ENCODE measurements at places on chromosomes 6 and 20.

- no peak for ATAC-seq
Observed at GRCh38 chr6:103798166-103798565, 1061.6 kb downstream of the HACE1 start.

- peak; percentile 53 for ATAC-seq
Observed at GRCh38 chr20:50048420-50049166, 64.4 kb downstream of the UBE2V1 start.

DNA sequence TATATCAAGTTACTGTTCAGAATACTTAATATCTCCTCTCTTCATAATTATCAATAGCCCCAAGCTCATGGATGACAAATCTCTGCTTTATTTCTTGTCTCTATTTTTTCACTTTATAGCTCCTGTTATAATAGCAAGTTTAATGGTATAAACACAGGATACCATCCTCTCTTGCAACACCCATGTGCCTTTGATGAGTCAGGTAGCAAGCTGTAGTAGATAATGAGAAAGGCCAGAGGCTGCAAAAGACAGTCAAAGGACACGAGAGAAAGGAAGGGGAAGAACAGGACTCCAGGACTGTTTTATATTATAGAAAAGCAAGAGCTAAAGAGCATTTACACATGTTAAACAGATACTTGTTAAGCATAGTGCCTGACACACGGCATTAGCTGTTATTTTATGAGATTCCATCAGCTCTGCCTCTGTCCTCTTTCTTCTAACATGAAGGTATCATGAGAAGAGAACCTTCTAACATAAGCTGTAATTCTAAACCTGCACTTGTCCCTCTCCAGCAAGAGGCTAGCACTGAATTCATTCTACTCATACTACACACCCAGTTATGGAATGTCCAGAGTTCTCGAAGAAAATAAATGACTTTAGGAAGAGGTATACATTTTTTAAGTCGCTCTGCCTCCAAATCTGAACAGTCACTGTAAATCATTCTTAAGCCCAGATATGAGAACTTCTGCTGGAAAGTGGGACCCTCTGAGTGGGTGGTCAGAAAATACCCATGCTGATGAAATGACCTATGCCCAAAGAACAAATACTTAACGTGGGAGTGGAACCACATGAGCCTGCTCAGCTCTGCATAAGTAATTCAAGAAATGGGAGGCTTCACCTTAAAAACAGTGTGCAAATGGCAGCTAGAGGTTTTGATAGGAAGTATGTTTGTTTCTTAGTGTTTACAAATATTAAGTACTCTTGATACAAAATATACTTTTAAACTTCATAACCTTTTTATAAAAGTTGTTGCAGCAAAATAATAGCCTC is 45.0 kb downstream of the NT5E start:
- no peak for ATAC-seq

GRCh38 chr6:131038597-131039344 is 24.3 kb downstream of the EPB41L2 start:
- no peak for ATAC-seq

- no peak for ATAC-seq
Observed at GRCh38 chr6:51983564-51983963, 103.8 kb downstream of the PKHD1 start.

DNA sequence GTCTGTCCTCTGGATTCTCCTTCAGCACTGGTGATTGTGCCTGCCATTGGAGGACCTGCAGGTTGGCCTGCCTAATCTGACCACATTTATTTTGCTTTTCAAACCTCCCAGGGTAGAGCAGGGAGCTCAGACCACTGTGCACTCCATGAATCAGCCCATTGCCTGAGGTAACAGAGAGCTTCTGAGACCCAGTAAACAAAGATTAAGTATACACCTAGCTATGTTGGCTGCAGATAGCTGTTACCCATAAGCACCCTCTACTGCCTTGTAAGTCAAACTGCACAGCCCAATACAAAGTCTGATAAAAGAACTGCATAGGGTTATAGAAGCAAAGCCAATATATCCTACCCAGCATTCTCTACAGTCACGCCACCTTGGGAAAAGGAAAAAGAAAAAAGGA is 338.7 kb downstream of the HTR1B start:
- peak; percentile 75 for ATAC-seq

DNA sequence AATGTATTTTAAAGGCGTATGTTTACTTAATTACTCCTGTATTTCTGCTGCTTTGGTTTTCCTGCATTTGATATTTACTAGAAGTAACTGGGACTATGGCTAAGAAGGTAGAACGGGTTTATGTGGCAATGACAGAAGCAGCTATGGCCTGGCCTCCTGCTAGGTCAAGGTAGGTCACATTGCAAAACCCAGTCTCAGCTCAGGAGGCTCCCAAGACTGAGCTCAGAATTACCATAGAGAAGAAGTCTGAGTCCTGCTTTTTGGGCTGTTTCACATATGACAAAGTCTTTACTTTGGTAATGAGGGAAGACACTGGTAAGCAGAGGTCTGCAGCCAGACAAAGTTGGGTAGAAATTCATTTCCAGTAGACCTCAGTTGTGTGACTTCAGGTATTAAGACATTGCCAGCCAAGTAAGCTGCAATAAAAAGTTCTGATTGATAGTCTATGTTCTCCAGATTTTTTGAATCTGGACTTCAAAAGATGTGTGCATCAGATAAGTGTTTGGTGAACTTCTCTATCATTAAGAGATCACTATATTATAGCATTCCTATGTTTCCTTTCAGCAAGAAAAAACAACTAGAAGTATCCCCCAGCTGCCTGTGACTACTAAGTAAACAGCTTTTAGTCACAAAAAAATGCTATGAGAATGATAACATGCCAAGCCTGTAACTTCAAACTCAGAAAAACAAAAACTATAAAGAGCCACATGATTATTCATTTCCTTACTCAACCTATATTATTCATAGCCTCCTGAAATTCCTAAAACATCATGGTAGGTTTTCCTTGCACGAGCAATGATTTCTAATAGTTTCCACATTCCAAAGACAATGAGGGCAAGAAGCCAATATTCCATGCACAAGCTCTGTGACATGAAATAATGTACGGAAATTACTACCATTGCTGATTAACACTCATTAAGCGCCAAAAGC is 312.3 kb downstream of the HAO1 start:
- ATAC-seq, result no peak

GRCh38 chr20:32631933-32632460 is 41.7 kb downstream of the C20orf203 start:
- no peak for ATAC-seq

- no peak for ATAC-seq
Observed at GRCh38 chr6:158870649-158870957, 51.4 kb upstream of the EZR start.

DNA sequence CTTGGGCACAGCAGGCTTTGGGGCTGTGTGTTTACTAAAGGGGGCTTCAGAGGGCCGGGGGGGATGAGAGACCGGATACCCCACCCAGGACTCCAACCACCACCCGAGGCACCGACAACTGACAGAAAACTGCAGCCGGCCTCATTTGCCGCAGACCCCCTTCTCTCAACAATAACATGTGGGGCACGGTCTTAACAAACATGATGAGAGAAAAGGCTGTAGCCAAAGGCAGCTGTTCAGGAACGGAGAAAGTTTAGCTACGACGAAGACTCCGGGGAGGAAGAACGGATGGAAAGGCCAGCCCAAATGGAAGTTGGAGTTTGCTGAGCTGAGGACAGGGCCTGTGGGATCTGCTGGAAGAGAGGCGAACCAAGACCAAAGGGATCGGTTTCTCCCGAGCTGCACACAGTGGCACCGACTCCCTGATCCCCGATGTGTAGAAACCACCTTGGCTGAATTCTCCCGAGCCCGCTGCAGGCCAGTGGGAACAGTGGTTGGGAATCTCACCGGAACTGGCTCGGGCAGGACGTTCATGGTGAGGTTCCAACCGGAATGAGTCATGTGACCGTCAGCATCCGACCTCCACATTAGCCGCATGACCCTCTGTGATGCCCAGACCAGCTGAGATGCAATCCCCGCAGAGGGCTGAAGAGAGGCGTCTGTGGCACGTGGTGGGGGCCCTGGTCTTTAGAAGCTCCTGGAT is 359.3 kb downstream of the TAF4 start:
- no peak for ATAC-seq

DNA sequence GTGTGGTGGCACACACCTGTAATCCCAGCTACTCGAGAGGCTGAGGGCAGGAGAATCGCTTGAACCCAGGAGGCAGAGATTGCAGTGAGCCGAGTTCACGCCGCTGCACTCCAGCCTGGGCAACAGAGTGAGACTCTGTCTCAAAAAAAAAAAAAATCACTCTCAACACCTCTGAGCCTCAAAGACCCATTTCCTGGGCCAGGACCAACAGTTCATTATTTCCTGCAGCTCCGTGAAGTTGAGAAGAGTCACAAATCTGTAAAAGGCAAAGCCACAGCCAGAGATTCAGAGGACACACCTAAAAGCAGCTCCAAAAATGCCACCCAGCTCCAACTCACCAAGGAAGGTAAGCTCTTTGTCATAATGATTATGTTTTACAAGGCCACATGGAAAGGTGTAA is 15.2 kb upstream of the NOP56 start:
- ATAC-seq, result no peak

GRCh38 chr20:3358676-3359340 is 48.7 kb downstream of the DNAAF9 start:
- ATAC-seq, result no peak

- ATAC-seq, result no peak
Observed at GRCh38 chr6:148556410-148556809, 190.4 kb upstream of the UST start.

GRCh38 chr20:15011631-15012030 is 674.2 kb upstream of the FLRT3 start:
- ATAC-seq, result no peak

Measured in SK-N-SH treated with all-trans-retinoic acid at 6 μM for 48 hours (cell line).